ENCODE measurements at places on chromosomes 1 and 21.

GRCh38 chr1:209884249-209884648, 53.8 kb upstream of the SYT14 start:
- DNase-seq = no peak

GRCh38 chr1:40027647-40028046, 12.9 kb upstream of the CAP1 start:
- no peak for DNase-seq

GRCh38 chr1:18707696-18708257, 77.1 kb downstream of the PAX7 start:
- no peak for DNase-seq

DNA sequence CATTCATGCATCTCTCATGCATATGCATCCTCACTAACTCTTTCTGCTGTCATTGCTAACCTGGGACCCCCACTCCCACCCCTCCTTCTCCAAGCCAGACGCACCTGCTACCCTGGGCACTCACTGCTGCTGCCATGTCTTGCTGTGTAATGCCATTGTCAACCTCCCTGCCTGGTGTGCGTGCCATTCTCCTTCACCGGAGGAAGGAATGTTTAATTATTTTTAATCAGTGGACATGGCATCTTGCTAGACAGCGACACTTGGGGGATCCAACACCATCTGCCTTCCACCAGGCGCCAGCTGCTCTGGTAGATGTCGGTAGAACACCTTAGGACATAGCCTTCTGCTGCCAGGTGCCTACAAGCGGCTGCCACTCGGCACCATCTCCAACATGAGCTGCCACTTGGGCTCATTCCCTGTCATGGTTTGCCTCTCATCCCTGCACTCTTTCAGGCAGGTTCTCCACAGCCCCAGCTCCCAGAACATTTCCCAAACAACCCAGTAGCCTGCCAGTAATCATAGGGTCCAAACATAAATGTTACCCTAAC, 306.9 kb downstream of the TTLL7 start:
- no peak for DNase-seq

DNA sequence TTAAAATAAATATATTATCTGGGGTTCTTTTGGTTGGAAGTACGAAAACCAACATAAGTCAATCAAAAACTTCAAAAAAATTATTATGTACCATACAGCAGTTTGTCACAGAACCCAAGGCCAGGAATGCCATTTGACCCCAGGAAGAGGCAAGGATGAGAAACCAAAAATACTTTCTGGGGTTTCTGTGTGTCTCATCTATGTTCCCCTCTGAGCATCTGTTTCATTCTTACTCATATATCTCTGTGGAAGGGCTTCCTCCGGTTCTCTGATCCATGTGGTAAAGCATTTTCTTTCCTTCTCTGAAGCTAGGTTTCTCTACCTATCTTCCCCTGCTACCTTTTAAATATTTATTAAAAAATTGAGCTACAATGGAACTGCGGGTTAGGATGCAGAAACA, 9.8 kb upstream of the FCRL1 start:
- no peak for DNase-seq

Measured in T-helper 2 cell (primary cell).